ENCODE measurements at places on chromosomes 16 and 17. TPM values are rescaled to one million over a fixed set of nuclear protein-coding genes. Genes with fewer than 3 reads are reported as not detected.

Gene SLC5A11
- total RNA-seq, result 0.04 TPM

Gene KRTAP4-6
- not detected for total RNA-seq

Gene CX3CL1
- 2.5 TPM for total RNA-seq

Gene KRTAP9-8
- not detected for total RNA-seq

Gene SYCE1L
- 13.2 TPM for total RNA-seq

- peak; percentile 72 for DNase-seq
- H3K27ac ChIP-seq, result no peak overlapping the region
- peaks cover 3% of the 10 kb centered on the region for H3K4me1 ChIP-seq
- no peaks in the 10 kb centered on the region for H3K36me3 ChIP-seq
- peaks cover 7% of the 10 kb centered on the region for H3K27me3 ChIP-seq
- no peak overlapping the region for H3K4me3 ChIP-seq
Observed at GRCh38 chr16:77679391-77679790, 42.9 kb upstream of the NUDT7 start.

DNA sequence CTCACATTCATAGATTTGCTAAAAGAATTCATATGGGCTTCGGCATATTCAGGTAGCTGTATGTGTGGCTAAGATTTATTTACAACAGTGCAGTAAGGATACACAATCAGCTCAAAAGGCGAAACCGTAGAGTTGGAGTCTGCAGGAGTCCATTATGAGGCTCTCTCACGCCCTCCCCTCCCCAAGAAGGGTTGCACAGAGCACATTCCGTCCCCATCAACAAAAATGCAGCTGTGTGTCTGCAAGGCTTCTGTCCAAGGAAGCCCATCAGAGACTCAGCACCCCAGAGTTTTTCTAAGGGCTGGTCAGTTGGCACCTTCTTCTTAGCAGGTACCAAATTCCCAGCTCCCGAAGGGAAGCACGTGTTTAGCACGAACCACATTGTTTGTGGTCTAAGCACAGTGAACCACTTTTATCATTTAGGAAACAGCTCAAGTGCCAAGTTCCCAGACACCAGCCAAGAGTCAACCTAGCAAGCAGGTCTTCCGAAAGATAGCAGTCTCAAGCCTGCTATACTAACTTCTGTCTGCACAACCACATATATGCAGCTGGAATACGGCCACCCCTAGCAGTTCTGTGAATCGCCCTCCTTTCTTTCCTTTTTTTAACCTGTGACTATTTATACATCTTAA is 28.5 kb upstream of the MEAK7 start:
- DNase-seq, result no peak
- H3K36me3 ChIP-seq, result no peaks in the 10 kb centered on the region
- peaks cover 30% of the 10 kb centered on the region for H3K4me1 ChIP-seq
- H3K27me3 ChIP-seq, result peaks cover 2% of the 10 kb centered on the region
- H3K4me3 ChIP-seq, result no peak overlapping the region
- peak overlapping the region; percentile 60 for H3K27ac ChIP-seq

GRCh38 chr17:16491703-16492612 is at the start of gene LRRC75A:
Gene LRRC75A (minus strand): TSS chr17:16492193. CDS start chr17:16491990, 203 bp downstream.
- H3K36me3 ChIP-seq, result no peaks in the 10 kb centered on the region
- DNase-seq, result peak; percentile 82
- peak within 1 kb of the TSS; percentile 47 for H3K4me3 ChIP-seq
- H3K4me1 ChIP-seq, result peaks cover 51% of the 10 kb centered on the region

DNA sequence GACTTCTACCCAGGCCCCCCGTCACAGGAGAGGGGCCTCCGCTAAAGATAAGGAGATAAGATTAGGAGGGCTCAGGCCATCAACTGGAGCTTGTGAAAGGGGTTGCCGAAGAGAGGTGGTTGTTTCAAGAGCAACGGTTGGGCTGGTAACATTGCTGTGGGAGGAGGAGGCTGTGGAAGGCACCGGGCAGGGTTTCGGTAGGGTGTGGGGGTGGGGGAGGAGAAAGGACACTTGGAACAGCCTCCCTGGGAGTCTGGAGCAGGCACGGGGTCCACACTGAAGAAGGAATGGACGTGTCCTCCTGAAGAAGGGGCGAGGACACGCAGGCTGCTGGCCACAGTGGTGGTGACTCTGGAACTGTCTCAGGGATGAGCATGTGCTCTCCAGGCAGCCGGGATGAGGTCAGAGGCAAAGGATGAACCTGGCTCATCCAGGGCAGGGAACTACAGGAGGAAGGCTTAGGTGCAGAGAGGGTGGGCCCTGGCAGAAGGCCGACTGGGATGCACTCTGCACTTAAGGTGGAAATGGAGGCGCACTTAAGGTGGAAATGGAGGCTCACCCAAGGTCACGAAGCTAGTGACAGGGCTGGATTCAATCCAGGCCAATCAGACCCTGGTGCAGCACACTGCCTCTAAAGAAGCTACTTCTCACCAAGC is 1.2 kb upstream of the EPX start:
- H3K4me1 ChIP-seq, result peaks cover 5% of the 10 kb centered on the region
- no peaks in the 10 kb centered on the region for H3K36me3 ChIP-seq
- H3K27me3 ChIP-seq, result peaks cover 16% of the 10 kb centered on the region
- H3K4me3 ChIP-seq, result no peak overlapping the region

DNA sequence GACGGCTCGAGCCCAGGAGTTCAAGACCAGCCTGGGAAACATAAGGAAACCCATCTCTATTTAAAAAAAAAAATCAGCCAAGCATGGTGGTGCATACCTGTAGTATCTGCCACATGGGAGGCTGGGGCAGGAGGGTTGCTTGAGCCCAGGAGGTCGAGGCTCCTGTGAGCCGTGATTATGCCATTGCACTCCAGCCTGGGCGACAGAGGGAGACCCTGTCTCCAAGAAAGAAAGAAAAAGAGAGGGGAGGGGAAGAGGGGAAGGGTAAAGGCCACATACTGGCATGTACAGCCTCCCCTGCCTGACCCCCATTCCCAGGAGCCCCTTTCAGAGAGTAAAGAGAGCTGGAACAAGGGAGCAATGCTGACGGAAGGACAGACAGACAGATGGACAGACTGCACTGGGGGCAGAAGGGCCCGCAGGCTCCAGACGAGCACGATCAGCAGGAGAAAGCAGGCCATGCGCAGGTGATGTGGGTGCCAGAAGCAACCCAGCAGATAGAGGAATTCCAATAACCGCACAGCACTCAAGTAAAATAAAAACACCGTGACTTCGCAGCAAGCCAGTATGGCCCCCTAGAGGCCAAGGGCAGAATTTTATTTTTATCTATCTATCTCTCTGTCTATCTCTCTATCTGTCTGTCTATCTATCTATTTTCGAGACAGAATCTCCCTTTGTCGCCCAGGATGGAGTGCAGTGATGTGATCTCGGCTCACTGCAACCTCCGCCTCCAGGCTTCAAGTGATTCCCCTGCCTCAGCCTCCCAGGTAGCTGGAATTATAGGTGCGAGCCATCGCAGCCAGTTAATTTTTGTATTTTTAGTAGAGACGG is 27.1 kb upstream of the SNN start:
- no peak overlapping the region for H3K4me3 ChIP-seq
- peak; percentile 75 for DNase-seq

DNA sequence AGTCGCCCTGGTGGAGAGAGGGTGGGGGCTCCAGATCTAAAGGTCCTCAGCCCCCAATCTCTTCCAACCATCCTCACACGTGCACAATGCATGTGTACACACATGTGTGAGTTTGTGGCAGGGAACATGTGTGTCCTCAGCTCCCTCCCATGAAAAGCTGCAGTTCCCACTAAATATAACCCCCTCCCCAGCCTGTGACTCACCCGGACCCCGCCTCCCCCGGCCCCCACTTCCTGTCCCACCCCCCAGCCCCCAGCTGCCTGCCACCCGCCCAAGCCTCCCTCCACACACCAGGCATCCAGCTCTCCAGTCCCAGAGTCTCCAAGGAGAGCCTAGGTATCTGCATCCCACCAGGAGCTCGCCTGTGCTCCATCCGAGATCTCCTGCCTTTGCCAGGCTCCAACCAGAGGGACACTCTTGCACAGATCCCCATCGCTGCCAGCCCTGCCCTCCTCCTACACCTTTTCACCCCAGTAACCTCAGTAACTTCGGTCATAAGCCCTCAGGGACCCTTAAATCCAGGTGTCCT is 3.9 kb downstream of the DLG4 start:
- peaks cover 68% of the 10 kb centered on the region for H3K4me1 ChIP-seq
- DNase-seq, result peak; percentile 57
- peaks cover 7% of the 10 kb centered on the region for H3K27me3 ChIP-seq

DNA sequence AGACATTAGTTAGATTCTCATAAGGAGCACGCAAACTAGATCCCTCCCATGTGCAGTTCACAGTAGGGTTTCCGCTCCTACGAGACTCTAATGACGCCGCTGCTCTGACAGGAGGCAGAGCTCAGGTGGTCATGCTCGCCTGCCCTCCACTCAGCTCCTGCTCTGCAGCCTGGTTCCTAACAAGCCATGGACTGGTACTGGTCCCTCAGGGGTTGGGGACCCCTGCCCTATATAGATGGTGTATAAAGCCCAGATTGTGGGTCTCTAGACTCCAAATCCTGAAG is 52.1 kb upstream of the LYRM9 start:
- no peak overlapping the region for H3K27ac ChIP-seq
- DNase-seq, result no peak
- H3K36me3 ChIP-seq, result no peaks in the 10 kb centered on the region
- H3K27me3 ChIP-seq, result no peaks in the 10 kb centered on the region
- H3K4me1 ChIP-seq, result no peaks in the 10 kb centered on the region

DNA sequence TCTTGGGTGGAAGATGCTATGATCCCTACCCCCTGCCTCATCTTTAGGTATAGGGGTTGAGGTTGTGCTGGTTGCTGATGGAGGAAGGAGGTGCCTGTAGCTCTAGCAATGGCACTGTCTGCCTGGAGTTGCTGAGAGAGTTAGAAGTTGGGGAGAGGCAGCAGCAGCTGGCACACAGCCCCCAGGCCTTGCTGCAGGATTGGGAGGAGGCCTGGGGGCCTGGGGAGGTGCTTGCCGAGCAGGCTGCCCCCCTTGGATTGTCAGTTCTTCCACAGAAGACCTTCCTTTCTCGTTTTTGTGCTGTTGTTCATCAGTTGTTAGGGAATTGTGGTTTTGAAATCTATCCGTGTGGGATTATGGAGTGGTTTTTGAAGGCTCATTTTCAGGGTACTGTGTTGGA is 52.9 kb downstream of the SEC14L1 start:
- H3K4me3 ChIP-seq, result no peak overlapping the region
- H3K27ac ChIP-seq, result no peak overlapping the region

- H3K4me1 ChIP-seq, result peaks cover 31% of the 10 kb centered on the region
- DNase-seq, result peak; percentile 97
- H3K36me3 ChIP-seq, result peaks cover 69% of the 10 kb centered on the region
- H3K27me3 ChIP-seq, result no peaks in the 10 kb centered on the region
- H3K27ac ChIP-seq, result peak overlapping the region; percentile 92
Observed at GRCh38 chr16:66741169-66741900, 10.1 kb downstream of the DYNC1LI2 start.

DNA sequence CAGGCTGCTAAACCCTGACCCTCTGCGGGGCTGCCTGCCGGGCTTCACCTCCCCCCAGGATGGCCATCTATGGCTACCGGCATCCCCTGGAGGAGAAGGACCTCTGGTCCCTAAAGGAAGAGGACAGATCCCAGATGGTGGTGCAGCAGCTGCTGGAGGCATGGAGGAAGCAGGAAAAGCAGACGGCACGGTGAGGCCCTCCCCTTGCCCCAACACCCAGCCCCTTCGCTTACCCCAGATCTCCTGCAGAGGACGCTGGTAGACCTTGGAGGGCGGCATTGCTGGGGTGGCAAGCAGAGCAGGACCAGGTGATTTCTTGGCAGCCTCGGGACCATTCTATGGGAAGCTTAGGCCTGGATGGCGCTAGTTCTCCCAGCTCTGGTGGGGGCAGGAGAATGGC is 24.5 kb downstream of the ABCC3 start:
- no peak overlapping the region for H3K27ac ChIP-seq
- peaks cover 25% of the 10 kb centered on the region for H3K4me1 ChIP-seq
- no peaks in the 10 kb centered on the region for H3K27me3 ChIP-seq
- H3K36me3 ChIP-seq, result no peaks in the 10 kb centered on the region
- DNase-seq, result no peak
